ENCODE measurements at places on chromosomes 5 and 9.

DNA sequence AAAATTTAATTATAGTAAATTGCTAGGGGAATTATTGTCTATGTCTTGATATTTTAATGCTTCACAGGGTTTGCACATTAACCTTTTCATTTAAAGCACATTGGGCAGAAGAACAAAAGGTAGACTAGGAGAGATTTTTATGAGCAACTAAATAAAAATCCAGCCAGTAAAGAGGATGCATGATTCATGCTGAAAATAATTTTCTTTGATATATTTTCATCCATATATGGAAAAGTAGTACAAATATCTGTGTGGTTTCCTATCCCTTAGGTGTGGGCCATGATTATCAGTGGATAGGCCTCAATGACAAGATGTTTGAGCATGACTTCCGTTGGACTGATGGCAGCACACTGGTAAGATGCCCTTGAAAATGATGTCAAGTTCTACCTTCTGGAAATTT, 83.1 kb downstream of the VCAN start:
- DNase-seq, result no peak

- DNase-seq, result no peak
Measured at GRCh38 chr5:107090506-107090905, 580.2 kb downstream of the EFNA5 start.

- no peak for DNase-seq
Measured at GRCh38 chr9:105483618-105484017, 35.8 kb downstream of the FSD1L start.

DNA sequence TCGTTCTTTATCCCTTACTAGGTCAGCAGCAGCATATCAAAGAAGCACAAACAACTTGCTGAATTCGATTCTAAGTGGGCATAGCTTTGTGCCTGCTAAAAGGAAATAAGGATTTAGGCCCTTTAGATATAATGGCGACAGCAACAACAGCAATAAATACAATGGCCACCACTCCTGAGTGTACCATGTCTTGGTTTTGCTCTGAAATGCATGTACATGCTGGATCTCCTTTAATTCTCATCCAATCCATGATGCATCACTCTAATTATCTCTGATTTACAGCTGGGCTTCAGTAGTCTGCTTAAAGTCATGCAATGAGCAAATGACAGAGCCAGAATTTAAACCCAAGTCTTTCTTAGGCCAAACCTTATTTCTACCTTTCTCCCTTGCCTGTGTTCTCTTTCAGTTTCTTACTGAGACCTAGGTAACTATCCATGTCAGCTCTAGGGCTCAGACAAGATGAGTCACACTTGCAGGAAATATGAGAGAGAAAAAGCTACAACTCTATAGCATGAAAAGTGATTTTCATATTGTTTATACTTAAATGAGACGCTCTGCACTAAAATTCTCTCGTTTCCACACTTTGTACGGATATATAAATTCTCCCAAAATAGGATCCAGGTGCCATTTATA, 111.8 kb downstream of the HMHB1 start:
- no peak for DNase-seq

DNA sequence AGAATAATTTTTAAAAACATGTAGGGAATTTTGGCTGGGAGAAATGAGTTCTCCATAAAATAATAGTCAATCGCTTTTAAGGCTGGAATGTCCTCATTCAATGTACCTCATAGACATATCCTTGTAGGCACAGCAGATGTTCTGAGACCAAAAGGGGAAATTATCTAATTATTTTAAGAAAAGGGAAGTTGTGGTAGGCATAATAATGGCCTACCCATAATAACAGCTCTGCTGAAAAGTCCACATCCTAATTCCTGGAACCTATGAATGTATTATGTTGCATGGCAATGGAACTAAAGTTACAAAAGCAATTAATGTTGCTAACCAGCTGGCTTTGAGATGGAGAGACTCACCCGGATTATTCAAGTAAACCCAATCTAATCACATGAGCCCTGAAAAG, 216.1 kb downstream of the TRIM36 start:
- no peak for DNase-seq
